ENCODE measurements at places on chromosomes 3 and 15.

DNA sequence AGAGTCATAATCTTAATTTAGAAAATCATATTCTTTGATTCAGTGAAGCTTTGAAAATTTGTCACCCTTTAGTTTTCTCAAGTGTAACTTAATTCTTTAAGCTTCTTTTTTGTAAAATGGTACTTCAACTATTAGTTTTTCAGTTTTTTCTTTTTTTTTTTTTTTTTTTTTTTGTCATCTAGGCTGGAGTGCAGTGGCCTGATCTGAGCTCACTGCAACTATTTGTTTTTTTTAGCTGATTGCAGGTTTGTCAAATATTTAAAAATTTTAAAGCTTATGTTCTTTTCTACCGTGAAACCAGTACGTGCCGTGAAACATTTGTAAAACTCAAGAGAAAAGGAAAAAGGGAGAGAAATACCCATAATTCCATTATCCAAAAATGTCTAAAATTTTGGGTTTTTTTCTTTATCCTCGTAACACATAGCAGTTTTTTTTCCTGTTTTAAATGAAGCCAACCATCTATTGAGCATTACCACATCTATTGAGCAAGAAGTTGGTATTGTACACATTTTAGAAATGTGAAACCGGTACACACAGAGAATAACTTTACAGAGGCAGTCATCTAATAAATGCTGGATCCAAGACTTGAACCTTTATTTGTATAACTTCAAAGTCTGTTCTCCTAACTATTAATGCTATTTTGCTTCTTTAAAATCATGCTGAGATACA is 25.7 kb downstream of the ECT2 start:
- no peak for DNase-seq

- no peak for DNase-seq
These were observed 6.0 kb downstream of the PLIN1 start for GRCh38 chr15:89673165-89673512.

DNA sequence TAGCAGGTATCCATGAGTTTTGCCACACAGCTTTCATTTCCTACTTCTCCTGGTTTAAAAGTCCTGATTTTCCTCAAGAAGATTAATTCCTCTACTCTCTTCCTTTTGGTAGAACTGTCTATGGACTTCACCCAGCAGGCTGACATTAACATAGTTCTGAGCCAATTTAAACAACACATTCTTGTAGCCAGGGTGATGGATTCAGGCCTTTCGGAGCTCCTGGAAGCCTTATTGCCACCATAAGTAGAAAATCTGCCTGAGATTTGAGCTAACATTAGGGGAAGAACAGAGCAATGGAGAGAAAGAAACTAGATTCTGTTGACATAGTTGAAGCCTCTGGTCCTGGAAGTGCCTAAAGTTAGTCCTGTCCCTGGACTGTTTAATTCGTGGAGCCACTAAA is 449.8 kb downstream of the TAFA4 start:
- no peak for DNase-seq

- DNase-seq, result no peak
These were observed 40.2 kb downstream of the ARPP21 start for GRCh38 chr3:35679409-35680080.

DNA sequence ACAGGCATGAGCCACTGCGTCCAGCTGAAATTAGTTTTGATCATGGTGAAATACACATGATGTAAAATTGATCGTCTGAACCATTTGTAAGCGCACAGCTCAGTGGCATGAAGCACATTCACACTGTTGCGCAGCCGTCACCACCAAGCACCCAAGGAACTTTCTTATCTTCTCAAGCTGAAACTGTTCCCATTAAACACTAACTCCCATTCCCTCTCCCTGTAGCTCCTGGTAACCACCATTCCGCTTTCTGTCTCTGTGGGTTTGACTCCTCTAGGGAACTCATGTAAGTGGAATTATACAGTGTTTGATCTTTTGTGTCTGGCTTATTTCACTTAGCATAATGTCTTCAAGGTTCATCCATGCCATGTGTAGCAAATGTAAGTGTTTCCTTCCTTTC is 62.3 kb downstream of the FBLN2 start:
- DNase-seq, result no peak

GRCh38 chr3:154197751-154198150 is 76.6 kb downstream of the ARHGEF26 start:
- DNase-seq, result no peak

DNA sequence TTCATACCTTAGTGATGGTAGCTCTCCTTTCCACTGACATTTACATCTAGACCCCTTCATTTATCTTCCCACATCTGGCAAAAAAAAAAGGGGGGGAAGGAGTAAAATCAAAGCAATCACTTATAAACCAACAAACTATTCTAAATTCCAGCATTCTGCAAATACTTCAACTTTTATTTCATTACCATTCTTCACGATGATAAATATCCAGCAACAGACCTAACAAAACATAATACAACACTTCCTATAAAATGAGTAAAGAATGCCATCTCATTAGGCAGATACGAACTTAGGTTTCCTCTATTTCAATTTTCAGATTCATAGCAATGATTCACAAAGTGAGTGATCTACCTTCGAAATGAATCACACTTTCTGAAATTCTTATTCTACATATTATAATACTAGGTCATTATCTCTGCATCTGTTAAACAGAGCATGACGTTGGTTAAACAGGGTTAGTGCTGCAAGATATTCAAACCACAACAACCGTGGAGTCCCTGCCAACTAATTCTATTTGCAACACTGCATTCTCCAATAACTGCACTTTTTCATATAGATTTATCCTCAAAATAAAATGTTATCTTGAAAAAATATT is at the start of gene LRRFIP2:
Gene LRRFIP2 (minus strand): TSS at position 51 of the 595 bp plus-strand sequence. CDS start 25,599 bp downstream, outside the sequence.
- peak; percentile 19 for DNase-seq

GRCh38 chr3:150890295-150890694 is 14.9 kb downstream of the MINDY4B start:
- no peak for DNase-seq

GRCh38 chr3:137304313-137305056 is 346.7 kb downstream of the IL20RB start:
- no peak for DNase-seq

GRCh38 chr3:138114988-138115971 is at the start of gene DZIP1L:
Gene DZIP1L, minus strand, starts transcription at chr3:138115608. Its CDS starts 11,637 bp downstream, at chr3:138103971.
- DNase-seq, result no peak

DNA sequence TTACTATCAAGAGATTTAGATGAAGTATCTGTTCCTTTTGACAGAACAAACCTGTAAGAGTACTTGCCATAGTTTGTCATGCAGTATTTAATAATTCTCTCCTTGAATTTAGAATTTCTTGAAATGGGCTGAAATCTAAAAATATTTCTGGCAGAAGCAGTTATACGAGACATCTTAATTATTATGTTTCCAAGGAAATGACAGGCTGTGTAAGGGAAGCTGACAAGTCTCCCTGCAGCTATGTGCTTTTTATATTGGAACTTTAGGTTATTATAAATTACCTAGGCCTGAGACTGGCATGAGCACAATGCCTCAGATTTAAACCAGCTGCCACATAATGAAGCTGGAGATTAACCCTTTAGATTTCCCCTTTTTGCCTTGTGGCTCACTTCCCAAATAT is 365.0 kb upstream of the EPHA6 start:
- DNase-seq, result no peak

GRCh38 chr15:44066211-44066827 is 128.8 kb downstream of the FRMD5 start:
- DNase-seq, result peak; percentile 53

GRCh38 chr3:112856537-112856936 is 9.9 kb upstream of the CD200R1L start:
- DNase-seq, result peak; percentile 66

DNA sequence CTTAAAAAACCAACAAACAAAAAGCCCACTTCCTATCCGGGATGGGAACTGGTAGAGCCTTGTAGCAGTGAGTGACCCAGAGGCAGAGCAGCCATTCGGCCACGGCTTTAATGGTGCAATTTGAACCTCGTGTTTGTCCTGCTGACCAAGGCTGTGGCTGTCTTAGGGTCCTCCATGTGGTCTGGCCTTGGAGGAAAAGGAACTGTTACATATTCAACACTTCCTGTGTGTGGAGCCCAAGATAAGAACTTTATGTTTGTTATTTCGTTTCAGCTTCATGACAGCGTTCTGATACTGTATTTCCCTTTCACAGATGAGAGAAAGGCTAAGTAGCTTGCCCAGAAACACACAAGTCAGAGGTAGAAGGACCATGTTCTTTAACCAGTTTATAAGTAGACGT is 269.8 kb downstream of the SV2B start:
- DNase-seq, result peak; percentile 9

DNA sequence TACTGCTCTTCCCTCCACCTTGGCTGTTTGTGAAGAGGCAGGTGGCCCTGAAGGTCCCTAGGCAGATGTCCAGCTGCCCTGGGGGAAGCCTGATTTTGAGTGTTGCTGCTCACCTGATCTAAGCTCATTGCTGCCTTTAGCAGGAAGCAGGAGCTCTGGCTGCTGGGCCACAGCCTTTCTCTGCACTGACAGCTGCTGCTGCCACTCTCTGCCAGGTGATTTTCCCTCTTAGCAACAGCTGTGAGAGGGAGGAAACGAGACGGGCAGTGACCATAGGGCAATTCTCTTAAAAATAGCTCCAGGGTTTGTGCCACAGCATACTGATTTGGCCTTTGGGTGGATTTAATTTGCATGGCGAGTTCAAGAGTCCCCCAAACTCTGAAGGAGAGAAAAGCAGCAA is 415.8 kb upstream of the SEMA6D start:
- DNase-seq, result no peak

Data from CD4-positive, alpha-beta T cell treated with Interleukin-21 for 1 hour (primary cell).